ENCODE measurements at places on chromosomes 16 and 17. TPM values are rescaled to one million over a fixed set of nuclear protein-coding genes. Genes with fewer than 3 reads are reported as not detected.

- peak; percentile 36 for DNase-seq
Measured at GRCh38 chr16:17369421-17370222, 101.1 kb downstream of the XYLT1 start.

GRCh38 chr16:30958175-30959079 lies 873 bp downstream of the SETD1A start:
- DNase-seq, result no peak

DNA sequence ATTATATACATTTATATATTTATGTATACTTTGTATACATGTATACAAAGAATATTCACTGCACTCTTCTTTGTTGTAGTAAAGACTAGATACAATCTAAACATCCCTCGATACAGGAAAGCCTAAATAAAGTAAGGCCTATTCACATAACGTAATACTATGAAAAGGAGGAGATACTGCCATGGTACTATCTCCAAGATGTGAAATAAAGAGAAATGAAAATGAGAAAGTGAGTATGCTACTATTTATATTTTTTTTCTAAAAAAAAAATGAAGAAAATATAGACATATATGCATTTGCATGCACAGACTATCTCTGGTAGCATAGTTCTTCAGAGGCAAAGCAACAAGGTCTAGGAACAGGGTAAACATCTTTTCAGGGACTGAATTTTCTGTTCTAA lies 19.4 kb downstream of the CFDP1 start:
- DNase-seq, result no peak

- no peak for DNase-seq
Measured at GRCh38 chr17:31807846-31808245, 51.2 kb downstream of the COPRS start.

- DNase-seq, result no peak
Measured at GRCh38 chr17:32596628-32597027, 109.8 kb downstream of the CDK5R1 start.

The KRT12 gene
- total RNA-seq, result not detected

DNA sequence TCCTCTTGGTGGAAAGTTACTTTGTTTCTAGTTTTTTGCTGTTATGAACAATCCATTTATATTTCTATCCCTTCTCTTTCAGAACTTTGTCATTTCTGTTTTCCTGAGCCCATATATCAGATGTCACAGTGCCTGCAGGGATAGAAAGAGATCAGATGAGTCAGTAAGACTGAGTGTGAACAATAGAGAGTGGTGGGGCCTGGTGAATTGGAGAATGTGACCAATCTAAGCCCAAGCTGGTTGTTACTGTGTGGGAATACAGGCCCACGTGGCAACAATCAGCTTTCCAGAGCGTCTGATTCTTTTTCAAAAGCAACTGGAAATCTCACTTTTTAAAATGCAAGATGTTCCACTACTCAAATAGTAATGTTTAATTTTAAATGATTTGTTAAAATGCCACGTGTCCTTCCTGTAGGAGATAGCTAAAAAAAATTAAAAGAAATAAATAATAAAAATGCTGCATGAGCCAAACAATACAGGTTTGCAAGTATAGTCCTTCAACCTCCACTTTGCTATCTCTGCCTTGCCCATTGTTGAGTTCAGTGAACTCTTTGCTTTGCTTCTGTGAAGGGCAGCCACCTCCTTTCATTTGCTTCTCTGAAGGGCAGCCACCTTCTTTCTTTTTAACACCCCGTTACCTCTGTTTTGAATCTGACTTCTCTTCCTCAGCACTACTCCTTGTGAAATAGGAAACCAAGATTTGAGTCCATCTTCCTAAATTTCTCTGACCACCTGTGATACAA lies 9.6 kb downstream of the DCTN5 start:
- no peak for DNase-seq

GRCh38 chr17:10019941-10020451 lies 114.9 kb upstream of the RCVRN start:
- DNase-seq, result no peak

The CSF3 gene
- total RNA-seq, result not detected

- no peak for DNase-seq
Measured at GRCh38 chr17:41974658-41975057, 8.1 kb downstream of the CNP start.

The WNK4 gene
- 3.6 TPM for total RNA-seq

- DNase-seq, result no peak
Measured at GRCh38 chr16:67842509-67843342, 606 bp downstream of the THAP11 start.

DNA sequence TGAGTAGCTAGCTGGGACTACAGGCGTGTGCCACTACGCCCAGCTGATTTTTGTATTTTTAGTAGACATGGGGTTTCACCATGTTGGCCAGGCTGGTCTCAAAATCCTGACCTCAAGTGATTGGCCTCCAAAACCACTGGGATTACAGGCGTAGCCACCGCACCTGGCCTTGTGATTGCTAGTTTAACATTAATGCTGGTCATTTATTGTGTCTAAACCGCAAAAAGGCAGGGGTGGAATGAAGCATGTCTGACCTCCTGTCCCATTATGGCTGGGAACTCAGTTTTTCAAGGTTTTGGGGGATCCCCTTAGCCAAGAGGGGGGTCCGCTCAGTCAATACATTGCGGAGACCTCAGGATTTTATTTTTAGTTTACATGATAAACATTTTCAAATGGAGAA lies 10.7 kb upstream of the CNGB1 start:
- no peak for DNase-seq

The GPR142 gene
- total RNA-seq, result 0.59 TPM

DNA sequence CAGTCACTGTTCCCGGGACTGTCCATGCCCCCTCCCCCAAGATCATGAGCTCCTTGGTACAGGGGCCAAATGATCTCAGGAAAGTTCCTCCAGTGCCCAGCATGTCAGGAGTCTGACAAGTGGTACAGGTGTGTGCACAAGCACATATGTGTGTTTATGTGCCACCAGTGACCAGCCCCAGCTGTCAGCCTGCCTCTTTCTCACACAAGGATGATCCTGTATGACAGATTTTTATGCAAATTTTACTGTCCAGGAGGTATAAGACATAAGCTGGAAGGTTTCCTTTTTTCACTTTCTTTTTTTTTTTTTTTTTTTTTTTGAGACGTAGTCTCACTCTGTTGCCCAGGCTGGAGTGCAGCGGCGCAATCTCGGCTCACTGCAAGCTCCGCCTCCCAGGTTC lies 31.4 kb upstream of the GFOD2 start:
- no peak for DNase-seq

The FOXO3B gene
- total RNA-seq, result 18.8 TPM

DNA sequence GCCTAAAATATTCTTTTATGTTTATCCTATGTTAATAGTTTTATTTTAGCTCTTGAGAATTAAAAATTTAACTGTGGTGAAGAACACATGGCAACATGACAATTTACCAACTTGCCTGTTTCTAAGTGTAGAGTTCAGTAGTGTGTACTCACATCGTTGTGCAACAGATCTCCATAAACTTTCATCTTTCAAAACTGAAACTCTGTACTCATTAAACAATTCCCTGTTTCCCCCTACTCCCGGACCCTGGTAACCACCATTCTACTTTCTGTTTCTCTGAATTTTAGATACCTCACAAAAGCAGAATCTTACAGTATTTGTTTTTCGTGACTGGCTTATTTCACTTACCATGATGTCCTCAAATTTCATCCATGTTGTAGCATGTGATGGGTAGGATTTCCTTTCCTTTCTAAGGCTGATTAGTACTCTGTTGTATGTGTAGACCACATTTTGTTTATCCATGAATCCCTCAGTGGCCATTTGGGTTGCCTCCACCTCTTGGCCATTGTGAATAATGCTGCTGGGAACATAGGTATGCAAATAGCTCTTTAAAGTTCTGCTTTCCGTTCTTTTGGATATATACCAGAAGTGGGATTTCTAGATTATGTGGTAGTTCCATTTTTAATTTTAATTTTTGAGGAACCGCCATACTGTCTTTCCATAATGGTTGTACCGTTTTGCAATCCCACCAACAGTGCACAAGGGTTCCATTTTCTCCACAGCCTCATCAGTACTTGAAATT lies 17.4 kb downstream of the IST1 start:
- no peak for DNase-seq

GRCh38 chr17:50926523-50926922 lies 60.4 kb upstream of the TOB1 start:
- no peak for DNase-seq

DNA sequence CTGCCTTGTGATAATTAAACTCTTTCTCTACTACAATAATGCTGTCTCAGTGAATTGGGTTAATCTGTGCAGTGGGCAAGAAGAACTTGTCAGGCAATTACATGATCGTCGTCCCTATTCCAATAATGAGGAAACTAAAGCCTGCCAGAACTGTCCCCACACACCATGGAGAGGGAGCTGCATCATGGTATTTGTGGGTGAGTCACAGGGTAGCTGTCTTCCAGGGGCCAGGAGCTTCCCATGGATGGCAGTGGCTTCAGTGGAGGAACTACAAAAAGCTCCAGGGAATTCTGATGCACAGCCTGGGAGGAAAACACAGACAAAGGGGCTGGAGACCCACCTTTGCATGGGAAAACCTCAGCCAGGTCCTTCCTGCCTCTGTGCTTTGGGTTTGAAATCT lies 83.3 kb upstream of the C16orf82 start:
- no peak for DNase-seq

DNA sequence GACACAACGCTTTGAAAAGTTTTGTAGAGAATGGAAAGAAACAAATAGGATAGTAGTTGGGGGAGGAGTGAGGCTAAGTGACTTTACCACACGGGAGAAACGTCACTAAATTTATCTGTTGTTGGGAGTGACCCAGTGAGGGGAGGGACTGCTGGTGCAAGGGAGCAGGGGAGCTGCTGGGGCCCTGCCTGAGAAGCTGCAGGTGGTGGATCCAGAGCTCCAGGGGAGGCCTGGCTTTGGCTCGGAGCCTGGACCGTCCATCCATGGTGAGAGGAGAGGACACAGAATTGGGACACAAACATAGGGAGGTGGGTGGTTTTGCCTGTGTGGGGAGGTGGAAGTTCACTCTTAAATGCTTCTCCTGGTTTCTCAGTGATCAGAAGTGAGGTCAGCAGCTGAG lies 107.6 kb downstream of the GOSR1 start:
- no peak for DNase-seq

The IL21R gene
- not detected for total RNA-seq

The CNTD1 gene
- not detected for total RNA-seq

DNA sequence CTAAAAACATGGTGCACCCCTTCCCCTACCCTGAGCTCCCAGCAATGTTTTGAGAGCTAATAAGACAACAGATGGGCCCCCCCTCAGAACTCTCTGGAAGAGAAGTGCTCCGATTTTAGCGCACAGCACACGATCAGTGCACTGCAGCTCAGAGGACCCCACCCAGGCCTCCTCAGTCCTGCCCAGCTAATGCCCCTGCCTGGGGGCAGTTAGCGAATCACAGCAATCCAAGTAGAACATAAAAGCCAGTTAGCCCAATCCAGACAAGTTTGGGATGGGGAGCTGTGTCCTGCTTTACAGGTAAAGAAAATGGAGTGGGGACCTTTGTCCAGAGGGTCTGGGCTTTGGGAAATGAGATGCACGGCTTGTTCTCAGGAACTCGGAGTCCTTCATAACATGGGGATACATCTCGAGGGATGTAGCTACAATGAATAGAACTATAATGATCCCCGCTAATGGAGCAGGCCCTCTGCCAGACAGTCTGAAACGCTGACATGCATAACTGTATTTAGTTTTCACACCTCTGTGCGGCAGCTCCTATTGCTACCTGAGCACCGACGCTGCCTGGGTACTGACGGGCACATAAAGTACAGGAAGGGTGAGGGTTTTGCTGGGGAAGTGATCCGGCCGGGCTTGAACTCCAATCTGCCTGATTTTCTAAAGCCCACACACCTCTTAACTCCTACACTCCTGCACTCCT lies 29.7 kb upstream of the CDC42EP4 start:
- no peak for DNase-seq

The MMP2 gene
- total RNA-seq, result 241 TPM

The ZKSCAN2 gene
- 5.0 TPM for total RNA-seq

The FLYWCH1 gene
- 68.0 TPM for total RNA-seq

GRCh38 chr17:39800540-39800939 lies 62.8 kb downstream of the GRB7 start:
- no peak for DNase-seq

The ABCC11 gene
- not detected for total RNA-seq

- no peak for DNase-seq
Measured at GRCh38 chr17:42279776-42280630, 3.8 kb upstream of the STAT5B start.

DNA sequence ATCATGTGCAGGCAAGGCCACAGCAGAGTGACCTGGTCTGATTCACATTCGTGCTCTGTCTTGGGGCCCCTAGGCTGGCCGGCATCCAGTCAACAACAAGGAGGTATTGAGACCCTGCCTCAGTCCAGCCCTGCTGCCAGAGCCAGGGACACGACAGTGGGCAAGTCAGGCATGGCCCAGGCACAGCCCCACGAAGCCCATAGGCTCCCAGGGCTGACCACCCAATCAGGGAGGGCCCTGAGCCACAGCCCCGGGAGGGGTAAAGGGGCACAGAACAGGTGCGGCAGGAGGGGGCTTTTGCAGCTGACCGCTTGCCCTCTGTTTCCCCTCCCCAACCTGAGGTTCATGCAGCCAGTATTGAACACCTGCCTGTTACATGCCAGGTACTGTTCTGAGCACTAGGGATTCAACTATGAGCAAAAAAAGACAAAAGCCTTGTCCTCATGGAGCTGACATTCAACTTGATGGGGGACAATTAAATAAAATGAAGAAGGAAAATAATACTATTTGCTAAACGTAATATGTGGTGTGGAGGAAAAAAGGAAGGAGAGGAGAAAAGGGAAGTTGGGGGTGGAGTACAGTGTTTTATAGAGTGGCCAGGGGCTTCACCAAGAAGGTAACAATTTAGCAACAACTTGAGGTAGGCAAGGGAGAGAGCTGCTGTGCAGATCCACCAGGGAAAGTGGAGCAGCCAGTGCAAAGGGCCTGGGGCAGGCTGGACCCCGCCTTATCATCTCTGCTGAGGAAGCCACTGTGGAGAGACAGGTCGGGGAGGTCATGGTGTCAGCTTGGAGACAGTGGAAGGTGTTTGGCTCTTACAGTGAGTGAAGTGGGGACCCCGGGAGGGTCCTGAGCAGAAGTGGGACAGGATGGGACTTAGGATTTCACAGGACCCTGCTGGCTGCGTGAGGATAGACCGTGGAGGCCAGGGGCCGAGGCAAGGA lies 6.1 kb downstream of the DRC3 start:
- DNase-seq, result no peak

- no peak for DNase-seq
Measured at GRCh38 chr17:45848868-45849535, 4.3 kb downstream of the SPPL2C start.

The ANKFN1 gene
- total RNA-seq, result 0.63 TPM

DNA sequence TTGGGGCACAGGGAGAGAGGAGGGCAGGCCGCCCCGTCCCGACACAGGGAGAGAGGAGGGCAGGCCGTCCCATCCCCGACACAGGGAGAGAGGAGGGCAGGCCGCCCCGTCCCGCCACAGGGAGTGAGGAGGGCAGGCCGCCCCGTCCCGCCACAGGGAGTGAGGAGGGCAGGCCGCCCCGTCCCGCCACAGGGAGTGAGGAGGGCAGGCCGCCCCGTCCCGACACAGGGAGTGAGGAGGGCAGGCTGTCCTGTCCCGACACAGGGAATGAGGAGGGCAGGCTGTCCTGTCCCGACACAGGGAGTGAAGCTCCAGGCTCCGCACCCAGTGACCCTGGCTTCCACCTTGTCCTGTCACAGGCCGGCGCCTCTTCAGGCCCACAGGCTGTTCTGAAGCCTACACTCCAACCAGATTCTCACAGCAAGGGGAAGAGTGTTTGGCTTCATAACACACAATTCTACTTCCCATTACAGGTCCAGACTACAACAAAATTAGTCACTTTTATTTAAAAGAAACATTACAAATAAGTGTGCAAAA lies 34.1 kb downstream of the WDR45B start:
- DNase-seq, result no peak

All from tibial nerve (tissue), 4 donors.